ENCODE measurements at places on chromosomes 1 and 21.

GRCh38 chr21:44375281-44375651 lies 21.8 kb downstream of the TRPM2 start:
- no peak for DNase-seq

DNA sequence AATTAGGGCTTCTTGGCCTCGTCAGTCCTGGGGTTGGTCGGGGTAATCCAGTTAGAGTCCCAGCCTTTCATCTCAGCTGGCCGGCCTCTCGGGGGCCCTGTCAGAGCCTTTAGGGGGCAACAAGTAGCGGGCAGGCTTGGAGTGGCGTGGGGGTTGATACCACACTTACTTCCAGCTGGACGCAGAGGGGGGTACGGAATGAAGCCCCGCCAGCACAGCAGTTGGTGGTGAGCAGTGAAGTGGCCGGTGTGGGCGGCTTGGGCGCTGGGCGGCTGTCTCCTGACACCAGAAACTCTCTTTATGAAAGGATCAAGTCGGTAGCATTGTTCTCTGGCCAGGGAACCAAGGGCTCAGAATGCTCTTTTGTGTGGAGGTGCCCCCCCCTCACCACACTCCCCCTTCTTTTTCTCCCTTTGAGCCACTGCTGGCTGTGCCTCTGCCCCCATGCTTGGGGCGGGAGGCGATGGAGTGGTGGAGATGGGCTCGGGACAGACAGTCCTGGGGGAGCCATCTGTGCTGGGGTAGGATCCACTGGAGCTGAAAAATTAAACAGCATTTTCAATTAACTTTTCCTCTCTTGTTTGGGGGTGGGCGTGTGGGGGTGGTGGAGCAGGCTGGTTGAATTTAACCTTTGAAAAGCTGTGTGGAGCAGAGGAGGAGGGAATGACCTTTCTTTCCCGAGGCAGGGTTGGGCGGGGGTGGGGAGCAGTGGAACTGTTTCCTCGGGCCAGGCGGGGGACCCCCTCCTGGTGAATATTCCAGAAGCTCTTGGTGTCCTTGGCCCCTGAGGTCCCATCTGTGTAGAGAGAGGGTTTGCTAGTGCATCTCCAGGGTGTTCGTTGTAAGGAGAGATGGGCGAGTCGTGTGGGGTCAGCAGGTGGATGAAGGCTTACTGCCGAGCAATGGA lies 102.7 kb downstream of the RNF220 start:
- no peak for DNase-seq

DNA sequence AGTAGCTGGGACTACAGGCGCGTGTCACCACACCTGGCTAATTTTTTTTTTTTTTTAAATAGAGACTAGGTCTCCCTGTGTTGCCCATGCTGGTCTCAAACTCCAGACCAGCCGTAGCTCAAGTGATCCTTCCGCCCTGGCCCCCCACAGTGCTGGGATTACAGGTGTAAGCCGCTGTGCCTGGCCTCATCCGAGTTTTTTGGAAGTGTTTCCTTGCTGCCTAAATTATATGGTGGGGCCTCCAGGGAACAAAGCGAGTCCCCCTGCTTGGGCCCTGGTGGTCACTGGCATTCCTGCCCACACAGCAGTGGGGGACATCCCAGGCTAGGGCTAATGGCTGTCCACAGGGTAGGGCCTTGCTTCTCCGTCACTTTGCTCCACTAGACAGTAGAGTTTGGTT lies 143.8 kb downstream of the PCBP3 start:
- no peak for DNase-seq

DNA sequence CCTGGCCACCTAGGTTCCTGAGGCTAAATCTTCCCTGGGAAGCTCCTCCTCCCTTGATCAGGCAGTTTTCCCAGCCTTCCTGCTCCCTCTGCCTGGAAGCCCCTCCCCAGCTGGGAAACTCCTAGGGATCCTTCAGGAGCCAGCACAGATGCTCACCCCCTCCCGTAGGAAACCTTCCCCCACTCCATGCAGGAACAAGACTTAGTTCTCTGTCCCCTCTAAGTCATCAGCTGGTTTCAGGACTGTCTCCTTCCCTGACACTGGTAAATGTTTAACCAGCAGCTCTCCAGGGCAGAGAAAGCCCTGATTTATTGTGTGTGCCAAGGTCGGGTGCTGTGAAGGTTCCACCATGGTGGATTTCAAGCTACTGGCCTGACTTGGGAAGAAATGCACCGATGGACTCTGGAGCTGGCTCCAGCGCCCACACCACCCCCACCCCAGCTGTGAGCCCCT lies 25.0 kb downstream of the TTC39A start:
- no peak for DNase-seq

- no peak for DNase-seq
Observed at GRCh38 chr1:201692555-201693394, 136.2 kb upstream of the IPO9 start.

Measured in GM20000 (cell line).